ENCODE measurements at places on chromosomes 3 and 15.

DNA sequence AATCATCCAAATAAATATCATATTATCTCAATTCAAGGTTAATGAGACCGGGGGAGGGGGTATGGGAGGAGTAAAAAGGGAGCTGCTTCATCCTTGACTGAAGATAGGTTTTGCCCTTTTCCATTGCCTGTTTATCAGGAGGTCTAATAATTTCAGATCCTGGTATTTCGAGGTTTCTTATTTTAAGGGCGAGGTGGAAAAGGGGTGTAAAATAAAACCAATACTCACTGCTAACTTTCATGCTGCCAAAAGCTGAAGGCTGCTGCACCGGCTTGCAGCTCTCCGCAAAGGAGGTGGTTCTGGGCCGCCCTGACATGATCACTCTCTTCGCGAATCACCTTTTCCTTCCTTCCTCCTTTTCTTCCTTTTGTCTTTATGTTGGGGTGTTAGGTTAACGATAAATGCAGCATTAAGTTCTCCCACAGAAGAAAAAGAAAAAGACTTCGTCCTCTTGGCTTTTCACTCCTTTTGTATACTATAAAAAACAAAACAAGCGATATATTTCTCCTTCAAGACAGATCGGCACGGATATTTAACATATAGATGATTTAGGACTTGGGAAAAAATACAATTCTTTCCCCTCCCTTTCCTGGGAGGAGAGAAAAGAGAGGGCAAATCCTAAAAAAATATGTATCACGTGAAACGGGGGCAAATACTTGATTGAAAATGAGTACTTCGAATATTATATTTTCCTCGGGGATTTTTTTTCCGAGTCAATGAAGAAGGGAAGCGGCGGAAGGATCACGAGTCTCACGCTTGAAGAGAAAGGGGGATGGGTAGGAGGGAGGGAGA is 932 bp downstream of the GSK3B start:
- peak; percentile 6 for DNase-seq

GRCh38 chr3:9198899-9199335 is 50.5 kb downstream of the SRGAP3 start:
- DNase-seq = no peak

GRCh38 chr3:192915304-192915703 is 2.4 kb downstream of the MB21D2 start:
- DNase-seq = no peak

- DNase-seq = no peak
Measured at GRCh38 chr3:108629974-108630373, 40.5 kb downstream of the DZIP3 start.

DNA sequence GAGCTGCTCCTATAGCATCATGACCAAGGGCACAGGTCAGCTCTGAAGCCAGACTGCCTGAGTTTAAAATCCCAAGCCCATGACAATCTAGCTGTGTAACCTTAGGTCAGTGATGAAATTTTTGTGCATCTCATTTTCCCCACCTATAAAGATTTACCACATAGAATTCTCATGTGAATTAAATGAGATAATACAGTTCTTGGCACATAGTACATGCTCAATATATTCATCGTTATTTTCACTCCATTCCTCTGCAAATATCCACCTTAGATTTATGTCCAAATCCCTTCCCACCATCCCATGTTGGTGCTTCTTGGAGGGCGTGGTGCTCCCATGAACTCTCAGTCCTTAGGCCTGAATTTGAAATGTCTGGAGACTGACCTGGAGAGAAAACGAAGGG is 300.1 kb downstream of the TLE3 start:
- no peak for DNase-seq

DNA sequence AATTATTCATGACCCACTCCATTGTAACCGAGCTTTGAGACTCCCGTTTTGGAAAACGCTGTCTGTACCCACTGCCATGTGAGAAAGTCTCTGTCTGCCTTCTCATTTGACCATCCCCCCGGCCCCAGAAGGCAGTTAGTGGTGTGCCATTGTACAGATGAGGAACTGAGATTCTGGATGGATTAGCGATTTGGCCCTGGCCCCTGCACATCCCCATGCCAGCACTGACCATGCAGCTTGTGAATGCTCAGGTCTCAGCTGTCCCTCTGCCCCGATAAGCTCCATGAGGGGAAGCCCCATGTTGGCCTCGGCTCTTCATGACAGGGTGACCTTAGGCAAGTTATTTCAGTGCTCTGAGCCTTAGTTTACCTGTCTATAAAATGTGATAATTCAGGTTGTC is 153.0 kb upstream of the SMAD3 start:
- no peak for DNase-seq

DNA sequence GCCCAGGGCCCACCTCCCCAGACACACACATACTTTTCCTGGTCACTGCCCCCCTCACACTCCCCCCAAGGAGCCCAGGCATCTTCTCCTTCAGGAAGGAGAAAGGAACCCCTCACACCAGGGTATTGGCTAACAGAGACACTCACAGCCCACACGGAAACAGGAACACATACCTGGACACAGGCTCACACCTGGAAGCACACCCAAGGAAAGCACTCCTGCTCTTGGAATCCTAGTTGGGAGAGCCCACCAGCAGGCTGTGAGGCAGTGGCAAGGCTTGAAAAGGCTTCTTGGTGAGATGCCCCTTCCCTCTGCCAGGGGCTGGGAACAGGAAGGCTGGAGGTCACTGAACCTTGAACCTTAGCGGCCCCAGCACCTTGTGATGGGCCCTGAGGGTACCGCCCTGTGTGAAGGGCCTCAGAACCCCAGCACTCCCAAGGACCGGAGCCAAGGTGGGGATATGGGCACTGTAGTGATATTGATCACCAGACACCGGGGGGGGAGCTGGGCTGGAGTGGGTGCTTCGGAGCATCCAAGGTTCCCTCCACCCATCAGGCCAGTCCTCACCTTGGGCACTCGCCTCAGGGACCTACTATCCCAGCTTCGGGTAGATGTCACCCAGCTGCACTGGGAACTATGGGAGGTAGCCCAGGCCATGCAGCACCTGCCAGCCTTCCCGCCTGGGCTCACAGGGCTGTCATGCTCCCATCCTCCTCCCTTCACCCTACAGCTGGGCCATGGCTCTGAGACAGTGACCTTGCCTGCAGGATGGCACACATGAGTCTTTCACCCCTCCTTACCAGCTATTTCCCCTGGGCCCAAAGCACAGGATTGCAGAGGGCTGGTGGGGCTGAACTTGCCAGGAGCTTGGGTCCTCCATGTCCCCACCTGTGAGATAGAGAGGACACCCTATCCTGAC is 16.4 kb downstream of the MYL3 start:
- DNase-seq = no peak

DNA sequence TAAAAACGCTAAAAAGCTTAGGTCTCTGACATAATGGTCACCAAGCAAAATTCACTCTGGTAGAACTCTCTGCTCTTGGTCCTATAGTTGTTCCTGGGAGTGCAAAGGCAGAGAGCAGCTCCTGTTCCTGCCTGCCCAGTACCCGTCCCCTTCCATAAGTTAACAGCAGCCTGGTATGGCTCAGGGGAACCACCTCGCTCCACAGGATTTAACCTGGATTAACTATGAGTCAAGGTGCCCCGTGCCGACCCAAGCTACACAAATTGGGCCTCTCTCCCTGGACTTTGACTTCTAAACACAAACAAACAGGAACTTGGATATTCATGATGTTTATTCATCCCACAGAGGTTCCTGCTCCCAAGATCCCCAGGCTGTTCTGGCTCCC is 32.1 kb downstream of the SCAP start:
- DNase-seq = no peak

DNA sequence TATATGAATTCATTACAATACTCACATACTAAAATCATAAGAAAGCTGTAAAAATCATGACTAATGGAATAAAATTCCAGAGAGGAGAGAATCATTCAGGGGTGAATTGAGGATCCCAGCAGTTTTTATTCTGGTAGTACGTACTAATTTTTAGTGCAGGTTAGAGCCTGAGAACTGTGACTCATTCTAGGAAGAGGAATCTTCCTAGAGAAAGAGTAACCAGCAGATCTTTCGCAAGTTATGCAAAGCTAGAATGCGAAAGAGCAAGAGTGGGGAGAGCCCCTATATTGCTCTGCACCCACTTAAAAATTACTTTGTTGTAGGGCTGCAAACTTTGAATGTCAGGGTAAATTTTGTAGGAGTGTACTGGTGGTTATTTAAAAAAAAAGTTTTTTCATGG is 303.6 kb upstream of the ARPP21 start:
- no peak for DNase-seq

- no peak for DNase-seq
Measured at GRCh38 chr3:156264771-156265170, 144.4 kb downstream of the KCNAB1 start.

- no peak for DNase-seq
Measured at GRCh38 chr15:77010312-77010686, 15.4 kb downstream of the PSTPIP1 start.

GRCh38 chr3:121436641-121437040 is 109.1 kb downstream of the POLQ start:
- DNase-seq = no peak

DNA sequence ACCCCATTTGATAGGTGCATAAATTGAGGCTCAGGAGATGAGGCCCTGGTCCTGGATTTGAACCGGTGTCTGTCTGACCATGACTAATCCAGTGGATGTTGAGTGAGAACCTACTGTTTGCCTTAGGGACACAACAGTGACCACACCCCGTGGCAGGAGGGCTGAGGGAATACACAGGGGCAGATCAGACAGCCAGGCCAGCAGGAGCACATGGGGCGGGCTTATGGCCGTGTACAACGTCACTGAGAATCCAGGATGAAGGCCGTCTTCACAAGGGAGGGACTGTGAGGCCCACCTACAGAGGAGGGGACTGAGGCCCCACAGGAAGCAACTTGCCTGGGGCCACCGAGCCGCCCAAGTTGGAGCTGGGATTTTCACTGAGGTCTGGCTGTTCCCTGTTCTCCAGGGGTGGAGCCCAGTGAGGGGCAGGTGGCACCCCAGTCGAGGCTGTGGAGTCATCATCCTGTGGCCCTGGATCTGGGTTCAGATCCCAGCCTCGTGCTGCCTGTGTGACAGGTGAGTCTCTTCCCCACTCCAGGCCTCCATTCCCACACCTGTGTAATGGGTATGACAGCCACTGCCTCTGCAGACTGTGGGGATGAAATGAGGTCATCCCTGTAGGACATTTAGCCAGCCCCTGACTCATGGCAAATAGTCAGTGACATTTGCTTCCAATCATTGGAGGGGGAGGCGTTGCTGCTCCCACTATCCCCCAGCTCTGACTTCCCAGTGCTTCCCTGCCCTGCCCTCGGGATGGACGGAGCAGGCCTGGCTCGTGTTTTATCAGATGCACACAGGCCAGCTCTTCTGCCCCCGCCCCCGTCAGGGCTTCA is 6.3 kb upstream of the PLXND1 start:
- no peak for DNase-seq

DNA sequence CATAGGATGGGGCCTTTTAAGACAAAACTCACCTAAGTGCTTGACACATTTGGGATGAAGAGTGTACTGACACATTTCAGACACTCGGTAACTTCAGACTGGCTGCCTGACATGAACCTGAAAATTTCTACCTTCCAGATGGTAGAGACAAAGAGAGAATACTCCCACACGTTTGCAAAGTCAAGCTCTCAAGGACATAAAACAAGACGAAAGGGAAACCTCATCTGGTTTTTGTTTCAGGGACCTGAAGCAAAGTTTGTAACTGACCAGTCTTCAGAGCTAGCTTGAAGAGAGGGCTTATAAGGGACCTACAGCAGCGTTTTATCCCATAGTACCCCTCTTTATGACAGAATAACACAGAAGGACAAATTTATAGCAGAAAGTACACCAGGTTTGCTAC is 41.9 kb downstream of the ZNF621 start:
- no peak for DNase-seq

DNA sequence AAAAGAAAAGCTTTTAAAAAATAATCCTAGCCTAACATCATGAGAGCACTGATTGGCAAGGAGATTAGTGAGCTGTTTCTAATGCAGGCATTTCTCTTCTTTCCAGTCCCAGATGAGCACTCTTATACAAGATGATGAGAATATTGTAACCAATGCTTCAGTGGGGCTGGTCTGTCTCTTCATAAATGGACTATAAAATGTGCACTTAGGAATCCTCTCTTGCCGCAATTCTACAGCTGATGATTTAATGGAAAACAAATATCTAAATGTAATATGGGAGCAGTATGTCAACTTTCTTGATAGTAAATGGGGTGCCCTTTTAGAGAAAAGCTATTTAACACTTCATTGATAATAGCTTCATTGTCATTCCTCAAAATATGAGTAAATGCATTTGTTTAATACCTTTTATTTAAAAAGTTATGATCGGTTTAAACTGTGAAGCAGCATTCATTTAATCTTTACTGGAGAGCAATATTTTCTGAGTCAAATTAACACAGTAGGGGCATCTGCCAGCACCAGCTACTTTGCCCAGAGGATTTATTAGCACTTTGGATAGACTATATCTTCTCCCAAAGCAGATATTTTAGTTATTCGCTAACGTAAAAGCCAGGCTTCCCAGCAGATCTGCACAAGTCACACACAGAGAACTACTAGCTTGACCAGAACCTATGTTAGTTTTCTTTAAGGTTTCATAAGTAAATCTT is 985.9 kb downstream of the DIPK2A start:
- no peak for DNase-seq

GRCh38 chr3:45607790-45608189 is 13.2 kb downstream of the LIMD1 start:
- no peak for DNase-seq

DNA sequence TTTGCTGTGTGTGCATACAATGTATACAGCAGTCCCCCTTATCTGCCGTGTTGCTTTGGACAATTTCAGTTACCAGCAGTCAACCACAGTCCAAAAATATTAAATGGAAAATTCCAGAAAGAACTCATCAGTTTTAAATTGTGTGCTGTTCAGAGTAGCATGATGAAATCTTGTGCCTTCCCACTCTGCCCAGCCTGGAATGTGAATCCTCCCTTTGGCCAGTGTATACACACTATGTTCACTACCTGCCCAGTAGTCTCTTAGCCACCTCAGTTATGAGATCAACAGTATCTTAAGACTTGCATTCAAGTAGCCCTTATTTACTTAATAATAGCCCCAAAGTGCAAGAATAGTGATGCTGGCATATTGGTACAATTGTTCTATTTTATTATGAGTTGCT is 133.6 kb upstream of the ABHD17C start:
- no peak for DNase-seq

GRCh38 chr3:126132751-126133511 is 47.5 kb downstream of the ALDH1L1 start:
- DNase-seq = no peak

DNA sequence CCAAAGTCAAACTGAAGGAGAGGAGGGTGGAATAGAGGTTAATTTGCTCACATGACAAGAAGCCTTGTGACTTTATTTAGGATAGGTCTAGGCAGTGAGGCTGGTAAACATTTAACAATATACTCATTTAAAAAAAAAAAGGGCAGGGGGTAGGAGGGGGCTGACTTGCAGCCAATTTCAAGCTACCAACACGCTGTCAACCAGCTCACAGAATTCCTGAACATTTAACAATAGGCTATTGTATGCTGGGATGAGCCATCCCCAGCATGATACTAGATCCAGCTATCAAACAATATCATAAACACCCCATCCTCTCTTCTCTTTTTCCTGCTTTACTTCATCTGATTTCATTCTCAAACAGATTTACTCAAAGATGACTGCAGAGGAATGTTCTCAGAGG is 1096.3 kb upstream of the CFAP20DC start:
- DNase-seq = no peak
